Activated CD4-positive, alpha-beta T cell treated with anti-CD3 and anti-CD28 coated beads, Interleukin-2, amount 10 ng/mL, durations not matched to agents 7 days and 5 days (primary cell): ENCODE measurements at places on chromosomes 12 and 14.
A peak's percentile ranks its signal among the peaks of the same experiment; 100 is the strongest.

GRCh38 chr14:86321151-86321550, 791.2 kb downstream of the FLRT2 start:
- no peak for DNase-seq

GRCh38 chr12:126447346-126447745, 1382.1 kb downstream of the AACS start:
- DNase-seq, result no peak

GRCh38 chr14:103099081-103099732, 4.7 kb downstream of the EXOC3L4 start:
- DNase-seq, result no peak

DNA sequence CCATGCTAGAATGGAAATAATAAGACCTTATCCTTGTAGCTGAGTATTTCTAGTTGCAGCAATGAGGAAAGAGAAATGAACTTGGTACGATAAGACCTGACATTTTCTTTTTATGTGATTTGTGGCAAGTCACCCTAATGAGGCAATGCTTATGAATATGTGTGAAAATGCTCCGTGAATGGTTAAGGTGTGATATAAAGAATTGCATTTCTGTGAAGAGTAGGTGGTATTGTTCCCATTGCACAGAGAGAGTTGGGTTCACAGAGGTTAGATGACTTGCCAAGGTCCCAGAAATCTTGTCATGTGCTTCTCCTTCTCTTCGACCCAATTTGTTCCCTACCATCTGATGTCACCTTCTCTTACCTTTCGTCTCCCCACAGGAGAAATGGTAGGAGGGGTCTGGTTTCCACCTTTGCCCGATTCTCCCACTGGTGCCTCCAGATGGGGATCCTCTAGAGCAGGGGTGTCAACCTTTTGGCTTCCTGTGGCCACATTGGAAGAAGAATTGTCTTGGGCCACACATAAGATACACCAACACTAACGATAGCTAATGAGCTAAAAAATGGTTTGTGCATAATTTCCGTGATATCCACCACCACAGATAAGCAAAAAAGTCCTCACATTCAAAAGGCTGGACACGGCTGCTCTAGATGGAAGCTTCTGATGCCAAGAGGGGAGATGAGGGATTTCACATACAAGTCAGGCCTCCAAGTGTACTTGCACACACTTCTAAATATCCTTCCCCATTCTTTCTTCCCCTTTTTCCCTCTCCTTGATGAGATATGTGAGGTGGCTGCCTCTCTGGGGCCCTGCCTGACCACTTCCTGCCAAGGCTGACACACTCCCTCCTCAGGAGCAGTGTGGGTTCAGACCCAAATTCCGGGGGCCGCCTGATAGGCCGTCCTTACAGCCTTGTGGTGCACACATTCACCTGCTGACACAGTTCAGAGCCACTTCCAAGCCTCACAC, 96.1 kb downstream of the PLXNC1 start:
- DNase-seq, result peak; percentile 37

- peak; percentile 4 for DNase-seq
These were observed 351.7 kb downstream of the TMEM121 start for GRCh38 chr14:105878125-105878524.
